Occipital lobe (tissue), 3 donors: ENCODE measurements at places on chromosomes 3 and 15. TPM values are rescaled to one million over a fixed set of nuclear protein-coding genes. Genes with fewer than 3 reads are reported as not detected.

GRCh38 chr15:35910227-35910626, 364.3 kb upstream of the DPH6 start:
- DNase-seq = no peak

DNA sequence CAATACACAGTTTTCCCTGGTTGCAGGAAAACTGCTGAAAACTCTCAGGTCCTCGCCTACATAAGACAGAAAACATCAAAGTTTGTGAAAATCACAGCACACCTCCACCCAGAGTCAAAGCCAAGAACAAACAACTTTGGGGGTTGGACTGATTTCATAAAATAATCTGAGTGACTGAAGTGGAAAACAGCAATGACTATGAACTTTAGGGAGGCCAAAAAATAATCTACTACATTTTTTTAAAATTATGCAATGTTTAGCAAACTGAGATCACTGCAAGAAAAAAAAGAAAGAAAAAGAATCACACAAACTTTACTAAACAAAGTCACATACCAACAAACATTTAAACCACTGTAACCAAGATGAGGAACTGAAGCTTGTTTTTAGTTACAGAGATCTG, 15.9 kb upstream of the FOXP1 start:
- DNase-seq = no peak

DNA sequence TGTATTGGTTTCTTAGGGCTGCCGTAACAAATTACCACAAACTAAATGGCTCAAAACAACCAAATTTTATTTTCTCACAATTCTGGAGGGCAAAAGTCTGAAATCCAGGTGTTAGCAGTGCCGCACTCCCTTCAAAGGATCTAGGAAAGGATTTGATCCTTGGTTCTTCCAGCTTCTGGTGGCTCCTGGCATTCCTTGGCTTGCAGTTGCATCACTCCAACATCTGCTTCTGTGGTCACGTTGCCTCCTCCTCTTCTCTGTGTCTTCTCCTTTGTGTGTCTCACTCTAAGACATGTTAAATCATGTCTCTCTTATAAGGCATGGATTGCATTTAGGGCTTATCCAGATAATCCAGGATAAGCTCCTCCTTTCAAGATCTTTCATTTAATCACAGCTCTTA, 262.2 kb downstream of the MEX3B start:
- DNase-seq = no peak

DNA sequence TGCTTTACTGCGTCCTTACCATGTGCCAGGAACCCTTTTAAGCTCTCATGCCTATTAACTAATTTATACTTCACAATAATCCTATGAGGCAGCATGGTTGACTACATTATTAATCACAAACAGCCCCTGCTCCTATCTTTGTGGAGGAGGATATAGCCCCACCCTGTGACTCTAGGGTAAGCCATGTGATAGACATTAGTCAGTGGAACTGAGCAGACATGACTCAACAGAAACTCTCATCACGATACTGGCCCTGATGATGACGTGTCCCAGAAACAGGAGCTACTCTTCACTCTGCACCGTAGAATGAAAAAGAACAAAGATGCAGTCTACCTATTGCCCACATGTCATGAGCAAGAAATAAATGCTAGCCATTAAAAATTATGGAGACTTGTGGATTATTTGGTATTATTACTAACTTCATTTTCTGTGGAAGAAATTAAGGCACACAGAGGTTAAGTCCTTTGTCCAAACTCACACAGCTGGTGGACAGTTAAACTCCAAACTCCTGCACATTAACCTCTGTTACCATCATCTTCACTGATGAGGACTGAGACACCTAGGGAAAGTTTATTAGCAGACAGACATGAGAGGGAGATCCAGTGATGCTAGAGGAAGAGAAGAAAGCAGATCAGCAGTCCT, 51.2 kb downstream of the CFAP20DC start:
- no peak for DNase-seq

GRCh38 chr3:105827959-105828358, 40.9 kb downstream of the CBLB start:
- DNase-seq = no peak

DNA sequence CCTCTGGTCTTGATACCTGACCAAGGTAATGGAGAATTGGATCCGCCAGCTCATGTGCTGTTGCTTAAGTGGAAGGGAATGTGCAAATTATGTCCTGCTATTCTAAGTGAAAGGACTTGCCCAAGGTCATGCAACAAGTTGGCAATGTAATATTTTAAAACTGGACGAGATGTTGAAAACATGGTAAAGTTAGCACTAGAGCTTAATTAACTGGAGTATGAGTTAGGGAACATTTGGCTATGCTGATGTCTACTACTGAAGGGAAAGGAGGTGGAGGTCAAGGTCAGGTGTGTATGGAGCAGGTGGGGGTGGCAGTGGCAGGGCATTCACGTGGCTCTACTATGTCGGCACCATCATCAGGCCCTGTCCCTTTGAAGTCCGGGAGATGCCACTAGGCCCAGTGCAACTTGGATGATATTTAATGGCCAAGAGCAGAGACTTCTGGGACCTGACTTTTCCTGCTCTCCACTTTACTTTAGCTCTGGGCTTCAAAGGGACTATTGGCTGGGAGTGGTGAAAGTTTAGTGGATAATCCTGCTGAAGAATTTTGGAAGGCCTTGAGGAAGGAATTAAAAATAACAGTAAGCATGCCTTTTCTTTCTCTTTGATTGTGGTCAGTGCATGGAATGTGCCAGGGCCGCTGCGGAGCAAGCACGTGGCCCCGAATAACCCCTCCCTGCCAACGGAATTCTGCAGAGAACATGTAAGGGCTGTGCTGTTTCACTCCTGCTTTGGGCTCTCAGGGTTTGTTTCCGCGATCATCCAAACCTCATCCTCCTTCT, 14.9 kb downstream of the SMAD3 start:
- no peak for DNase-seq

GRCh38 chr3:61674596-61674995, 113.2 kb downstream of the PTPRG start:
- DNase-seq = no peak

DNA sequence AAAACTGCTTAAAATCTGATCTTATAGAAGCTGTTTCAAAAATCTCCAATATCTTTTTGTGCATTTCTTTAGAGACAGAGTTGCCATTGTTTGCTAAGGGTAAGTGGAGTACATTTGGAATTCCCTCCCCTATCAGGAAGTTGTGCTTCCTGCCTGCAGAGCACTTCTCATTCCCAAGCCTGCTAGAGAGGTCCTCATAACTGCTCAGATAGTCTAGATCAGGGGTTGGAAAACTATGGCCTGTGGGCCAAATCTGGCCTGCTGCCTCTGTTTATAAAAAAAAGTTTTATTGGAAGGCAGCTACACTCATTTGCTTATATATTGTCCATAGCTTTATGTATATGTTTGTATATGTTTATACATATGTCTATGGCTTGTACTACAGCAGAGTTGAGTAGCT, 333.7 kb upstream of the PROK2 start:
- DNase-seq = no peak

DNA sequence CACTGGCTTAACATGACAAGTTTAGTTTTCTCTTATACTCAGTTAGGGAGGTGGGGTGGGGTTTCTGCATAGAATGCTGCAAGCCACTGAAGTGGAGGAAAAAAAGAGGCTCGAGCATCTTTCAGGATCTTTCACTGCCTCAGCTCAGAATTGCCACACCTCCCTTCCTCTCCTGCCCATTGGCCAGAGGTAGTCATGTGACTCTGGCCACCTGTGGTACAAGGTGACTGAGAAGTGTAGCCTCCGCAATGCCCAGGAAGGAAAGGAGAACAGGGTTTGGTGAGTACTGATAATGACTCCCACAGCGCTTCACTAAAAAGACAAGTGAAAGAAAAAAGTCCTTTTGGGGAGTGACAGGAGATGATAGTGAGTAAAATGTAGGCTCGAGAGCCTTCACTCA, 124.3 kb upstream of the TRIM42 start:
- no peak for DNase-seq

- DNase-seq = no peak
Measured at GRCh38 chr15:29753506-29753905, 68.8 kb downstream of the TJP1 start.

DNA sequence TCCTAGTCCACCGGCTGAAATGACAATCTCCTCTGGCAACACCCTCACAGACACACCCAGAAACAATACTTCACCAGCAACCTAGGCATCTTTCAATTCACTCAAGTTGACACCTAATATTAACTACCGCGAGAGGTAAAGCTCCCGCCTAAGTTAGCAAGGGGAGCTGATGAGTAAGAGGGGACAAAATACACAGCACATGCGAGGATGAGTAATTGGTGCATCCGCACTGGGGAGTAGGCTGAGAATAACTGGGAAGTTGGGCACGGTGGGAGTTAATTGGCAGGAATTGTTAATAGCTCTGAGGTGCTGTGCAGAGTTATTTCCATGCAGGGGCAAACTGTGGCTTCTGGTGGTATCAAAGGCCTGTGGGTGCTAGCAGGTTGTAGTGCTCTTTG, 14.5 kb upstream of the PLD1 start:
- no peak for DNase-seq

GRCh38 chr3:2568156-2568555, 469.5 kb downstream of the CNTN4 start:
- no peak for DNase-seq

GRCh38 chr15:31476236-31476810, 149.7 kb downstream of the KLF13 start:
- no peak for DNase-seq

- no peak for DNase-seq
Measured at GRCh38 chr15:60017538-60018520, 13.7 kb downstream of the FOXB1 start.

- no peak for DNase-seq
Measured at GRCh38 chr15:88797663-88798339, 5.4 kb upstream of the ACAN start.

DNA sequence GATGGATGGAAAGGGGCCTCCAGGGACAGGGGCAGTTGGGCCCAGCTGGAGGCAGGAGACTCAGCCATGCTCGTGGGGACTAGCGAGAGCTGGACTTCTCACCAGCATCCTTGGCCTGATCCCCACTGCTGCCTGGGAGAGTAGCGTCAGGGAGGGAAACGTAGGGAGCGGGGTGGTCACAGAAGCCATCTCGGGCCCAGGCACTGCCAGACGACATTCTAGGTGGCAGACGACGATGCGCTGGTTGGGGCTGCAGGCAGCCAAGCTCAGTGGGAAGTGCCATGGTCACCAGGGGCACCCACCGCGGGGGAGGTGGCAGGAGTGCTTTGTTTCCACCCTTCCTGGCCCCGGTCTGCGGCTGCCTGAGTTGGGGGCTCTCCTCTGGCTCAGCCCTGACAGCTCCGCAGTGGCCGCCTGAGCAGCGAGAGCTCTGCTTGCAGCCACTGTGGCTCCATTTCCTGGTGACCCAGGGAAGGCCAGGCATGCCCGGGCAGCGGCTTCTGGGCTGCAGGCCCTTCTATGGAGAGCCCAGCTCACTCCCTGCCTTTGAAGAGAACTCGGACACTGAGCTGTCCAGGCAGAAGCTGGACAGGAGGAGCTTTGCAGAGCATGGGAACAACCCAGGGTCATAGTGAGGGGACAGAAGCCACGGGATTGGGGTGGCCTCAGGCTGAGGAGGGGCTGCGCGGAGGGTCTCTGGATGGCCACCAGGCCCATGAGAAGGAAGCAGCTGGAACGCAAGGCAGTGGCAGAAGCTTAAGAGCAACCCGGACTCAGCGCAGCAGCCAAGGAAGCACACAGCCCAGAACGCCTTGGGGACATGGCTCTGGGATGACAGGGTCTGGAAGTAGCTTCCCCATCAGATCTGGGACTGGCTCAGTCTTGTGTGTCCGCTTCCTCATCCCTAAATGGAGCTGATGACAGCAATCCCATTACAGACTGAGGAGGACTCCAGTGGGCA, 30.8 kb downstream of the KLHL25 start:
- DNase-seq = no peak

- no peak for DNase-seq
Measured at GRCh38 chr15:43913026-43913780, 86.4 kb downstream of the WDR76 start.

- no peak for DNase-seq
Measured at GRCh38 chr3:45628746-45629145, 34.2 kb downstream of the LIMD1 start.

DNA sequence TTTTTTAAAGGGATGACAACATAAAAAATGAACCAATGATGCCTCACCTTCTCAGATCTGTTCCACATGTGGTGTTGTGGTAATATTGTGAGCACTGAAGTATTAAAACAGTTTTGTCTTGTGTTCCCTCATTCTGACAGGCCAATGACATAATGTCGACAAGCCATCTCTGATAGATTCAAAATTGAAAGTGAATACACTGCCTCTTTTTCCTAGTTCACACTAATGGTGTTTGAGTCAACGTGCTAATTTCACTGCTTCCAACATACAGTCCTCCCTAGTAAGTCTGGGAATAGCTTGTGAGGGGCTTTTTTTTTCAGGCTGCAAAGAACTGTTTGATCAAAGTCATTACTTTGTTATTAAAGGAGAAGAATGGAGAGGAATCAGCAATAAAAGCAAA, 82.8 kb downstream of the ROBO2 start:
- no peak for DNase-seq

DNA sequence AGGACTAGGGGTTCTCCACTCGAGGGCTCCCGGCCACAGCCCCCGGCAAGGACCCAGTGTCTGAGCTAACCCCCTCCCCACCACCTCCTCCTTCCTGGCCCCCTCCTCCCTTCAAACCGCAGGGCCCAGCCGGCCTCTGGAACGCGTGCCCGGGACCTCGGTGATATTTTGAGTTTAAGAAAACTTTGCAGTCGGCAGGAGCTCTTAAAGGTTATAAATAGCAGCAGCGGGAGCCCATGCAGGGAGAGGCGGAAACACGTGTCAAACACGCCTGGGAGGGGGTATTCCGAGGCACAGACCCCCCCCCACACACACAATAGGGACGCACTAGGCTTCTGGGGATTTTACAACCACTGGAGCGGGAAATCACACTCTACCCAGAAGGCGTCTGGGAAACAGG, 3.1 kb upstream of the PTH1R start:
- no peak for DNase-seq

DNA sequence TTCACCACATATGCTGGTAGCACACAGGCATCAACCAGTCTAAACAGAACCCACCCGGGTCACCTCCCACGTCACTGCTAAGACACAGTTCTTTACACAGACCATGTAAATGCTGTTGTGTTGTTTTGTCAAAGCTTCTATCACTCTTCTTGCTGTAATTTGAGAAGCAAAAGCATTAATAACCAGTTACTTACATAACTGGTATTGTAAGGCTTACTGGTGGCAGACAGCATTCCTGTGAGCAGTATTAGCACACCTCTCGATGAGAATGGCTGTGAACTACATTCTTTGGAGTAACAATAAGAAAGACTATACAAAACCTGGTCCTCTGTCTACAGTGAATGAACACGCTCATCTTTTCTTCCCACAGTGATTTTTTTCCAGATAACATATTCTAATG, 479.2 kb downstream of the LPP start:
- no peak for DNase-seq

GRCh38 chr3:189529468-189529867, 101.7 kb upstream of the TP63 start:
- DNase-seq = no peak

MAP1A gene
- total RNA-seq = 35.7 TPM

MFN1 gene
- 125 TPM for total RNA-seq

WDR82 gene
- total RNA-seq = 158 TPM

MCTP2 gene
- 0.62 TPM for total RNA-seq

GRM2 gene
- 12.5 TPM for total RNA-seq

SEMA3F gene
- 5.8 TPM for total RNA-seq

HIGD2B gene
- total RNA-seq = 0.47 TPM

LINGO1 gene
- 45.7 TPM for total RNA-seq

IL17RD gene
- 38.1 TPM for total RNA-seq

FEZF2 gene
- total RNA-seq = 15.0 TPM

SENP8 gene
- 6.9 TPM for total RNA-seq

XCR1 gene
- not detected for total RNA-seq

CCR3 gene
- not detected for total RNA-seq
